ENCODE measurements at places on chromosomes 1 and 21.

DNA sequence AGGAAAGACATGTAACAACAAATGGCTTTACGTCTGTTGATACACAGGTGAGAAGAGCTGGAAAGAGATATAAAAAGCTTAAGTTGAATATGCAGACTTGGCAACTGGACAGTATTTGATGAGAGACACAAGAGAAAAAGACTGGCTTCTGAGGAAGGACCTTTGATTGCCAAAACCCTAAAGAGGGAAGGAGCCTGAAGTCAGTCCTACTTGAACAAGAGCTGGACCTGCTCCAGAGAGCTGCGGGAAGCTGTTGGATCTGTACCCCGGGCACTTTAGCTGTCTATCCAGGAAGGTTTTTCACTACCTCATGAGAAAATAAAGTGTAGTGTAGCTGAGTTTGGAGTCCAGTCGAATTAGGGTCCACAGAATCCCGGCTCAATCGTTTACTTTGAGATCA lies 25.3 kb upstream of the LRRC8B start:
- DNase-seq, result no peak

DNA sequence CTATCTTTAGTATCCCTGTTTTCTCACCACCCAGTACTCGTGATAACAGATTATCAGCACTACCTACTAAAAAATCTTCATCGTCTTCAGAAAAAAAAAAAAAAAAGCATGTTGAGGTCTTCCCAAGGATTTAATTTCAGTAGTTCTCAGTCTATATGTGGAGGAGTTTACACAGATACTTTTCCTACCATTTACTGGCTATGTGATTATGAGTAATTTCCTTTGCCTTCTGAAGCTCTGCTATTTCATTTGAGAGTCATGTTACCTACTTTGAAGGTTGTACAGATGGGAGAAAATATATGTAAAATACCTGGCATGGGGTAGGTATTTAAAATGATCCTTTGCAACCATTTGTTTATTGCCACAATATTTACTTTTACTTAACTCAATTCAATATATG lies 399.7 kb downstream of the NEGR1 start:
- DNase-seq, result no peak

GRCh38 chr1:165116732-165117131 lies 239.8 kb downstream of the LMX1A start:
- DNase-seq, result no peak

DNA sequence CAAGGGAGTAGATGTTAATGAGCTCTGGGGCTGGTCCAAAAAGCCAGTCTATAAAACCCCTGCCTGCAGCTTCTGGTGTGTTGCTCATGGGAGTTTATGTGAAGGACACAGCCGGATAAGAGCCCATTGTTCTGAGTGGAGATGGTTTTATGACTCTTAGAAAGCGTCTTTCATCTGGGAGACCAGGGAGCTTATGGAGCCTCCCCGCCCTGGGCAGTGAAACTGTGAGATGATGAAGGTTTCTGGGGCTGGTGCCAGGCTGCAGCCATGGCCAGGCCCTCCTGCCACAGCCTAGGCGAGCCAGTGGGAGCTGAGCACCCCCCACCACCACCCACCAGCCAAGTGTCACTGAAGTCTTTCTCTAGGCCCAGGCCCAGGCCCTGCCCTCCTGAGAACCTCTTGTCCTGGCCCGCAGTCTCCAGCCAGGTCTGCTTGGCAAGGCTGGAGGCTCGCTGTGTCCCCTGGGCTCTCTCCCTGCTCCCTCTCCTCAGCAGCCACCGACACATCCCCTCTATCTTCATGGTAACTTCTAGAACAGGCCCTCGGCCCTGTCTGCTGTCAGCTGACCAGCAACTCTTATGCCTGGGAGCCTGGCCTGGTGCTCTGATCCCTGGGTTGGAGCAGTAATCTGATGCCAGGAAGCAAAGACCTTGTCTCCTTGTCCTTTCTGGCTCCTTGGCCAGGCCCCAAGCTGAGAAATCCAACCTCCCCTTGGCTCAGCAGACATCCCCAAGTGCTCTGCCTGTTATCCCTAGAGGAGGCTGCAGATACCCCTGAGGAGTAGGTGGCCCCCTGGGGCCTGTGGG lies 7.6 kb upstream of the ARHGEF10L start:
- DNase-seq, result no peak

DNA sequence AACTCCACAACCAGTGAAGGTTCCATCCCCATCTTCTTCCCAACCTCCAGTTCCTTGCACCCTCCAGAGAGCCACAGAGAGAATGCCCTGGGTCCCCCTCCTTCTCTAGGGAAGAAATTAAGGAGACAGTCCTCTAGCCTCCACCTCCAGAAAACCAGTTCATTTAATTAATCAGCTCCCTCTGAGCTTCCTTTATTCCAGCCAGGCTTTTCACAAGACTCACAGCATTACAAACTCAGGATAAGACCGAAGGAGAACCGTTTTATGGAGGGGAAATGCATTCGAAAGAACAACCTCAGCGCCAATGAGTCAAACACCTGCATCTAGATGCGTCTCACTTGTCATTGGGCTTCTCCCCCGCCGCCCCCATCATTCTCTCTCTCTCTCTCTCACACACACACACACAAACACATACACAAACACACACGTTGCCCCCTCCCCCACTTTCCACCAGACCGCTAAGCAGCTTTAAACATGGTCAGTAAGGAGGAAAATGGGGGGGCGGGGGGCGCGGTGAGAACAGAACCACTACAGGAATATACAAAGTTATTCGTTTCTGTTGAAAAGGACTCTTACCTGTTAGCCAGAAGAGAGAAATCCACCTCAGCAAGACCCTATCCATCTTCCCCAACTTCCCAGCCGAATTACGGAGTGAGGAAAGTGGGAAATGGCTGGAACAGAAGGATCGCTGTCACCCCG lies 544 bp downstream of the ILDR2 start:
- DNase-seq, result no peak

DNA sequence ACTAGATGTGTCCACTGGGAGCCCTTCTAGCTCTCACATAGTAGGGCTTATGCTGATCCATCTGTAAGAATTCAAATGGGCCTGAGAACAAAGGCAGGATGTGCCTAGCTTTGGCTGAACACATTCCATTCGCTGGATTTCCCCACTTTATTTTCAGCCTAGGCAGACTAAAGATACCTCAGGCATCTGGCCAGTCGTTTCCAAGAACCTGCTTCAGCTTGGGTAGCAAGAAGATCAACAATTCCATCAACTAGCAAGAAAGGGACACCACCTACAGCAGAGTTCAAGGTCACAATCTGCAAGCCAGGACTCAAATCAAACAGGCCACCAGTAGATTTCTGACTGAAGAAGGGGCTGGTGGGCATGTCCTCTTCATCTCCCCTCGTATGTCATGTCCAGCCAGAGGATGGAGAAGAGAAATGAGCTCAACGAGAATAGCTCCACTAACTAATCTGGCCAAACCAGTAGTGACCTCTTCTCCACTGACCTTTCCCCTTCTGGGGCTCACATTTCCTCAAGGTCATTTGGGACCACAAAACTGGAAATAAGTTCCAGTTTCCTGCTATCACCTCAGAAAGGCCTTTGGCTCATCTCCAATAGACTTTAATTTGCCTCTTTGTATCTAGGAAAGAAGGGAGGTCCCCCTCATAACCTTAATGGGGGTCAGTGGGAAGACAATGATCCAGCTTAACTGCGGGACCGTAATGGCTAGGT lies 14.2 kb downstream of the TXNIP start:
- DNase-seq, result no peak

GRCh38 chr21:32562915-32563314 lies 22.4 kb downstream of the TCP10L start:
- no peak for DNase-seq

- DNase-seq, result no peak
Measured at GRCh38 chr1:89068291-89068690, 3.3 kb upstream of the GBP1 start.

- no peak for DNase-seq
Measured at GRCh38 chr1:106964495-106964894, 92.0 kb upstream of the PRMT6 start.

- no peak for DNase-seq
Measured at GRCh38 chr1:232186931-232187330, 443.0 kb downstream of the SIPA1L2 start.

GRCh38 chr21:27691516-27691915 lies 724.6 kb upstream of the ADAMTS5 start:
- DNase-seq, result no peak

- no peak for DNase-seq
Measured at GRCh38 chr1:197076585-197076984, 9.5 kb upstream of the F13B start.

DNA sequence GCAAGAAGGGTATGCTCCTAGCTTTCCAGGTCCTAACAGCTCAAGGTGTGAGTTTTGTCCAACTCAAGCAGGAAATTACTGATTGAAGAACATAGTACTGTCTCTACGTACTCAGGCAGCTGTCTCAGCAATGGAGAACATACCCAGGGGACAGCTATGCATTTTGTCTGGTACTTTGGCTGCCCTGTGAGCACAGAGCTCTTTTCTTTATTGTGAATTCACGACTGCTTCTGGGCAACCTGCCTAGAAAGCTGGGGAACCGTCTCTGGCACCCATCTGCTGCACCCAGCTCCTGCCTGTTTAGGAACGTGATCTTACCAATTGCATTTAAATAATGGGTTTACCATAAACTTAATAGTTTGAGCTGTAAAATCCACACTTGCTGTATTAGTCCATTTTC lies 258.1 kb downstream of the HHAT start:
- no peak for DNase-seq

- DNase-seq, result no peak
Measured at GRCh38 chr1:10696977-10697376, 99.5 kb downstream of the CASZ1 start.

DNA sequence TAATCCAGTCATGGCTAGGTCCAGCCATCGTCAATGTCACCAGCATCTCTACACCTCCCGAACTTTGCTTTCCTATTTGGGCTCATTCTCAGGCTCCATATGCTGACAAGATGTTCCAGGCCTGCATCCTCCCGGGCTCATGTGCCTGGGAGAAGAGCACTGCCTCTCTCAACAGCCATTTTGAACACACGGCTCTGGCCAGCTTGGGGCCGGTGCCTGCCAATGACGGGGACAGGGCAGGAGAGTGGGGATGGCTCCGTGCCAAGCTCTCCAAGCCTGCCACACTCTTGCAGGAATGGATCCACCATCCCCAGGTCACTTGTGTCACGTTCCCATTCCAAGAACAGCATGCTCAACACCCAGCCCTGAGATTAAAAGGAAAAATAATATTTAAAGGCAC lies 61.4 kb upstream of the PAX7 start:
- no peak for DNase-seq

DNA sequence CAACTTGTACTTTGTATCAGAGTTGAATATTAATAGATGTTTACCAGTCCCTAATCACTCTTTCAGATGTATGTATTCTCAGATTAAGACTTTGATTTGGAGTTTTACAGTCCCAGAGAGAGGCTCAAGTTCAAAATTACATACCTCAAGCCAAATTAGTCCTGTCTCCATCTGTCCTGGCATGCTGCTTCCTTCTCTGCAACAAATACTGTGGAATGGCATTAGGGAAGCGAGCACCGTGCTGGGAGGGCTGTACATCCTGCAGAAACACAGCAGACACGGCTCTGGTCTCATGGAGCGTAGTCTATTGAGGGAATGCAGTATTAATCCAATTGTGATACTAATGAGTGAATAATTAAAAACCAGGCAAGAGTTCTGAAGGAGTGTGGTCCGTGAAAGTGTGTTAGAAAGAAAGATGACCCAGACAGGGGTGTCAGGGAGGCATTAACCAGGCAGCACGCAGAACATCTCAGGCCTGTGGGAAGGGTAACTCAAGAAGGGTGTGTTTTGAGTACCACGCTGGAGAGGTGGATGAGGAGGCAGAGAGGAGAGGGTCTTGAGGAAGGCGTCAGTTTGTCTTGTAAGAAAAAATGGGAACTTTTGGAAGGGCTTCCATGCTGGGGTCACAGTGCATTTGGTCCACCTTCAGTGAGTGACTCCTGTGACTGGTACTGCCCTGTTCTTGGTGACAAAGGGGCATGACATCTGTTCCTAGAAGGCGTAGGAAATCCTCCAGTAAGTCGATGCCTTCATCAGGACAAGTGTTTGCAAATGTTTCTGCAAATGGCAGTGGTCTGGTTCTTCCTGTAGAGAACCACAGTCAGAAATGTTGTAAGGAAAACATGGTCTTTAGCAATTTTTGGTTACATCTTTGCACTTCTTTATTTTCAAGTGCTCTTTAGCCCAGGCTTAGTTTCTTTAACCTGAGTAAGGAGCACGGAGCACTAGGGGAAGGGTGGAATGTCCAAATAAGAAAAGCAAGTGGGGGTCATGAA lies 1.6 kb downstream of the RAB4A start:
- no peak for DNase-seq

- DNase-seq, result no peak
Measured at GRCh38 chr1:25677193-25677773, 60.7 kb downstream of the MAN1C1 start.

DNA sequence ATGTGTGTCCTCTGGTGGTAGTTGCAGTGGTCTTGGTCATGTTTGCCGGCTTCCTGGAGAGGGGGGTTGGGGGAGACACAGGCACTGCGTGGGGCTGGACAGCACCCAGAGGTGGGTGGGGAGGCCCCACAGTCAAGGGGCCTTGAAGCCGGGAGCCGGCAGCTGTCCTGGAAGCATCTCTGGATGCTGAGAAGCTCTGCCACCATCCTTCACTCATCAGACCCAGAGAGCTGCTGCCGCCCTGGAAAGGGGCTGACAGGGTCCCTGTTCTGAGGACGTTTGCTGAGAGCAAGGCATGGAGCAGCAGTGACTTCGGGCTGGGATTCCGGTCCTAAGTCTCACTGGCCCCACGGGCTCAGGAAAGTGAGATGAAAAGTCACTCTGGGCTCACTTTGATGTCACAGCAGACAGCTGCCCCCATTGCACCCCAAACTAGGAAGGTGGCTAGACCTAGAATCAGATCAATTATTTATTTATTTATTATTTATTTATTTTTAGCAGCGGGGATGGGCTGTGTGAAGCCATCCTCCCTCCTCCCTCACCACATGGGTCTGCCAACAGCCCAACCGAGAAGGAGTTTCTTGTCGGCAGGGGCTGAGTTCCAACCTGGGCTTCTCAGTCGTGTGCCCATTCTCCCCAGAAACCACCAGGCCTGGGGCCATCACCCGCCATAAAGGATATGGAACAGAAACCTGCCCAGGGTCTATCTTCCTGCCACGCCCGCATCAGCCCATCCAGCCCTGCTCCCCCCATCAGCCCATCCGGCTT lies 547.4 kb downstream of the PTPRU start:
- no peak for DNase-seq

- DNase-seq, result no peak
Measured at GRCh38 chr1:11471473-11471872, 7.5 kb upstream of the DISP3 start.

GRCh38 chr1:238991765-238992495 lies 394.4 kb upstream of the CHRM3 start:
- DNase-seq, result no peak

- DNase-seq, result no peak
Measured at GRCh38 chr1:206828765-206829164, 36.7 kb upstream of the IL20 start.

DNA sequence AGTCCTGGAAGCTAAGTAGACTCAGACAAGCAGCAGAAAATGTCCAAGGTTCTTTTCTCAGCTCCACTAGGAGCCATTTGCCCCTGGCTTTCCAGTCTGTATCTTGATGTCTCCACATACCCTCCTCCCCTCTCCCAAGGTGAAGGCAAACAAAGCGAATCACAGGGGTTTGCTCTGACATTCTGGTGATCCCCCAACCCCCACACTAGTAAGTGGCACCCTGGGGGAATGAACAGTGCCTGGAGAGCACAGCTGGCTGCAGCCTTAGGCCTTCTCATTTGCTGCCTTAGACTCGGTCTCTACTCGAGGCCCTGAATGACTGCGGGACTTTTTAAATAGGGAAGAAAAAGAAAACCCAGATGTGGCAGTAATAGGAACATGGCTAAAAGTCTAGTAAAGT lies 15.3 kb downstream of the ERI3 start:
- DNase-seq, result no peak
